ENCODE measurements at places on chromosomes 6 and 20.
A peak's percentile ranks its signal among the peaks of the same experiment; 100 is the strongest.

GRCh38 chr20:58483470-58483869, 31.7 kb downstream of the APCDD1L start:
- no peaks in the 10 kb centered on the region for H3K36me3 ChIP-seq
- H3K4me1 ChIP-seq = peaks cover 6% of the 10 kb centered on the region
- DNase-seq = no peak
- H3K4me3 ChIP-seq = no peak overlapping the region
- H3K27me3 ChIP-seq = no peaks in the 10 kb centered on the region

- DNase-seq = no peak
- no peak overlapping the region for H3K27ac ChIP-seq
- no peak overlapping the region for H3K4me3 ChIP-seq
- H3K36me3 ChIP-seq = no peaks in the 10 kb centered on the region
- H3K27me3 ChIP-seq = no peaks in the 10 kb centered on the region
Measured at GRCh38 chr6:128803911-128804310, 79.0 kb upstream of the LAMA2 start.

- no peaks in the 10 kb centered on the region for H3K4me1 ChIP-seq
- no peak within 1 kb of the TSS for H3K27ac ChIP-seq
- peaks cover 19% of the 10 kb centered on the region for H3K27me3 ChIP-seq
- H3K36me3 ChIP-seq = no peaks in the 10 kb centered on the region
Measured at GRCh38 chr6:71886184-71887005, at the start of gene RIMS1. RIMS1 (plus strand) TSS chr6:71886550; CDS start chr6:71887024, 474 bp downstream.

- no peak overlapping the region for H3K27ac ChIP-seq
- DNase-seq = no peak
- no peaks in the 10 kb centered on the region for H3K27me3 ChIP-seq
- no peaks in the 10 kb centered on the region for H3K4me1 ChIP-seq
- no peaks in the 10 kb centered on the region for H3K36me3 ChIP-seq
- no peak overlapping the region for H3K4me3 ChIP-seq
Measured at GRCh38 chr6:119510246-119510645, 160.7 kb upstream of the MAN1A1 start.

DNA sequence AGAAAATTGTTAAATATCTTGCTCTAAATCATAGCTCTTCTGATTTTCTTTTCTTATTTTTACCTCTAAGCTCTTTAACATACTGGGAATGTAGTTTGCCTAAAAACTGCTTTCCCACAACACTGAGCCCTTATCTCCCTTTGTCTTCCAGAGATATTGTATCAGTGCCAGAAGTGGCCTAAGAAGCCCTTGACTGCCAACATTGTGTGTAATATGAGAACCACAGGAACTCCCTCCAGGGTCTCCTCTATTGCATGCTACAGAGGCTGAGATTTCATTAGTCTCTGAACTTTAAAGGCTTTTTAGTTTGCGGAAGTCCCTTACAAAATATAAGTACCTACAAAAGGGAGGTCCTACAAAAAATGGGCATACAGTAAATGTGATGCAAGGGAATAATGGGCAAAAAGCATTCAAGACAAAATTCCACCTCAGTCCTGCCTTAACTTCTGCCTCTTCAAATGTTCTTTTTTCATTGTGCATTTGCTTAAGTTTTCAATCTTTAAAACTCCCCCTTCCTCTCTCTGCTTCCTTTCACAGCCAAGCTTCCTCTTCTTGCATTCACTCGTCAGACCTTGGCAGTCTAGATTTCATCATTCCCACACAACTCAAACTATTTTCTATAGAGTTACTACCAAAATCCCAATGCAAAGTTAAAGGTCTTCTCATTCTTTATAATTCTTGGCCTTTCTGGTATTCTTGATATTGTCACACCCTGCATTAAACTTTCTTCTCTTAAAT, 76.5 kb downstream of the ADGRG6 start:
- no peak overlapping the region for H3K27ac ChIP-seq
- no peaks in the 10 kb centered on the region for H3K36me3 ChIP-seq
- DNase-seq = no peak
- H3K4me1 ChIP-seq = no peaks in the 10 kb centered on the region
- no peaks in the 10 kb centered on the region for H3K27me3 ChIP-seq

- H3K4me3 ChIP-seq = no peak overlapping the region
- no peak for DNase-seq
- no peaks in the 10 kb centered on the region for H3K4me1 ChIP-seq
- peaks cover 4% of the 10 kb centered on the region for H3K27me3 ChIP-seq
- no peak overlapping the region for H3K27ac ChIP-seq
Measured at GRCh38 chr6:109865968-109866367, 112.1 kb upstream of the GPR6 start.

DNA sequence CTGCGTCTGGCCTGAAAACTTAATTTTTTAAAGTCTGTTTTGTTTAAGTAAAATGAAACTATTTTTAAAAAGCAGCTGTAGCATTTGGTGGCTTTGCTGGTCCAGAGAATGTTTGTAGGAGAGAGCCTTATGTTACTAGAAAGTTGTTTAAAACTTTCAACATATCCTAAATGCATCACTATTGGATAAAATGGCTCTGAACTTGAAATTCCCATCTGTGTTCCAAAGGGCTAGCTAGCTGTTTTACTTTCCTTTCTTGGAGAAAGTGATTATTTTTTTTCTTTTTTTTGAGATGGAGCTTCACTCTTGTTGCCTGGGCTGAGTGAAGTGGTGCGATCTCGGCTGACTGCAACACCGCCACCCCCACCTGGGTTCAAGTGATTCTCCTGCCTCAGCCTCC, 2.5 kb downstream of the SYNJ2 start:
- no peak for DNase-seq
- H3K4me1 ChIP-seq = peaks cover 68% of the 10 kb centered on the region
- no peaks in the 10 kb centered on the region for H3K27me3 ChIP-seq
- H3K27ac ChIP-seq = no peak overlapping the region
- peak overlapping the region; percentile 5 for H3K4me3 ChIP-seq
- peaks cover 2% of the 10 kb centered on the region for H3K36me3 ChIP-seq

DNA sequence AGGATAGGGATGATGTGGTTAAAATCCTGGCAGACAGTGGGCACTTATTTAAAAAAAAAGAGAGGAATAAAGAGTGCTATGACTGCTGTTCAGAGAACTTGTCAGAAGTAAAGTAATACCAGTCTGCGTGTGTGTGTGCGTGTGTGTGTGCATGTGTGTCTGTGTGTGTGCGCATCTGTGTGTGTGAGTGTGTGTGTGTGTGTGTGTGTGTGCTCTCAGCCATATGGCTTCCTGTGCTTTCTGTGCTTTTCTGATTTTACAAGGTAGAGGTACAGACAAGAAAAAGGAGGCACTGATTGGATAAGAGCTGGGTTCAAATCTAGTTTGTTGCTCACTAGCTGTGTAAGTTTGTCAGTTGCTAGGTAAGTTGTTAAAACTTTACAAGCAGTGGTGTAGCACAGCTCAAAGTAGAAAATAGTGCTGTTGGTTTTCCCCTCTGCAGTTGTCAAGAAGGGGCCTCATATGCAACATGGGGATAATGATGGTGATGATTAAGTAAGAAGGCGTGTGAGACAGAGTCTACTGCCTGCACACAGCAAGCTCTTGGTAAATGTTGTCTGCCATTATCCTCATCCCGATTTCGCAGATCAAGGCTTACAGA, 155.3 kb upstream of the ZNF217 start:
- H3K36me3 ChIP-seq = no peaks in the 10 kb centered on the region
- no peak for DNase-seq

GRCh38 chr6:6224933-6225486, 95.5 kb downstream of the F13A1 start:
- H3K4me1 ChIP-seq = no peaks in the 10 kb centered on the region
- H3K27ac ChIP-seq = no peak overlapping the region
- no peaks in the 10 kb centered on the region for H3K36me3 ChIP-seq
- no peak for DNase-seq

DNA sequence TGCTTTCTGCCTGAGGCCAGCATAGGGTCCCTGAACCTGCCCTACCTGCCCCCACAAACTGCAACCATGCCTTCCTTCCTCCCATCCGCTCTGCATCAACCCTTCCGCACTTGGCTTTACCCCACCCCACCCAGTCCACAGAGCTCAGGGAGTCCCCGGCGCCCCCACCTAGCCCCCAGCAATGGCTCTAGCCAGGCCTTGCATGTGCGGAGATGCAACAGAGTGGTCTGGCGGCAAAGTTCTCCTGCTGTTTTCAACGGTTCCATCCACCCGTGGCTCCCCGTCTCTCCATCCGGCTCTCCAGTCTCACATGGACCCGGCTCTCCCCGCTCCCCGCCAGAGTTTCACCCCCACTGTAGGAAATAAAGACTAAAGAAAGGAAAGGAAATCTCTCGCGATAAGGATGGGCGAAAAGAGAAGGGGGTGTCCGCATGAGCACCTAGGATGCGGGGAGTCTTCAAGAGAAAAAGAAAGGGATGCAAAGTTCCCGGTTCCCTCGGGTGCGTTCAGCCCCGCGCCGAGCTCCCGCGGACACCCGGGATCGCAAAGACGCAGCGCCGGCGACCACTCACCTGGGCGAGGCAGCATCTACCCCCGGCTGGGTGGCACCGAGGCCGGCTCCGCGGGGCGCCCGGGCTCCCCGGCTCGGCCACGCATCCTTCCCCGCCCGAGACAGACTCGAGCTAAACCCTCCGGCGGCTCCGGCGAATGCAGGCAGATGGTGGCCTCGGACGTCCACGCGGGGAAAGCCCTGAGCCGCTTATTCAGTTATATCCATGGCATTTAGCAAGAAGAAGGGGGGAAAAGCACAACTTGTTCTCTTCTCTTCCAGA, 579 bp downstream of the LRFN2 start:
- no peak overlapping the region for H3K27ac ChIP-seq
- no peaks in the 10 kb centered on the region for H3K36me3 ChIP-seq
- peaks cover 10% of the 10 kb centered on the region for H3K27me3 ChIP-seq
- peaks cover 15% of the 10 kb centered on the region for H3K4me1 ChIP-seq
- peak; percentile 5 for DNase-seq

DNA sequence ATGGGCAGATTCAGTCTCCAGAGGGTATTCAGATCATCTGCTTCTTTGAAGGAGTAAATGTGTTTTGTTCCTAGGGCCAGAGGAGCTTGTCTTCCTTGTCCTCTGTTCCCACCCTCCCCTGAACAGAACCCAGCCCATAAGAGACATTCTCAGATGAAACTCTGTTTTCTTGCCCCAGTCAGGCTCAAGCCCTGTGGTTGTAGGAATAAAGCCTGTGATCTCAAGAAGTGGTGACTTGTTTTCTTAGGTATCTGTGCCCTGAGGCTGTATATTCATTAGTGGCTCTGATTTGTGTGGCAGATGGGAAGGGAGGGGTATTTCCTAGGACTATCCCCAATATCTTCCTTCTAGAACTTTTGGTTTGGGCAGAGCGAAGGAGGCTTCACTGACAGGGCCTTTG, 27.9 kb downstream of the GSS start:
- peaks cover 51% of the 10 kb centered on the region for H3K36me3 ChIP-seq
- no peak overlapping the region for H3K4me3 ChIP-seq
- DNase-seq = no peak
- peaks cover 4% of the 10 kb centered on the region for H3K4me1 ChIP-seq
- H3K27me3 ChIP-seq = no peaks in the 10 kb centered on the region

- DNase-seq = no peak
- H3K36me3 ChIP-seq = peaks cover 2% of the 10 kb centered on the region
- no peak overlapping the region for H3K4me3 ChIP-seq
- H3K27me3 ChIP-seq = no peaks in the 10 kb centered on the region
Measured at GRCh38 chr6:37941871-37942270, 122.3 kb downstream of the ZFAND3 start.

GRCh38 chr20:44024820-44025580, 110.3 kb downstream of the TOX2 start:
- H3K27me3 ChIP-seq = no peaks in the 10 kb centered on the region
- H3K27ac ChIP-seq = no peak overlapping the region
- DNase-seq = no peak
- no peaks in the 10 kb centered on the region for H3K36me3 ChIP-seq
- no peak overlapping the region for H3K4me3 ChIP-seq

- peaks cover 19% of the 10 kb centered on the region for H3K4me1 ChIP-seq
- H3K36me3 ChIP-seq = no peaks in the 10 kb centered on the region
- no peaks in the 10 kb centered on the region for H3K27me3 ChIP-seq
- peak; percentile 73 for DNase-seq
- H3K27ac ChIP-seq = no peak overlapping the region
Measured at GRCh38 chr20:2521369-2522305, 12.9 kb upstream of the ZNF343 start.
